ENCODE measurements at places on chromosomes 3 and 15. TPM values are rescaled to one million over a fixed set of nuclear protein-coding genes. Genes with fewer than 3 reads are reported as not detected.

Gene GABRR3
- total RNA-seq, result not detected

Gene IGSF10
- total RNA-seq, result 3.2 TPM

Gene IMPDH2
- 149 TPM for total RNA-seq

Gene HRG
- not detected for total RNA-seq

Gene ITPKA
- total RNA-seq, result not detected

Gene EFL1
- 15.5 TPM for total RNA-seq

Gene UPK1B
- 17.3 TPM for total RNA-seq

Gene DALRD3
- 36.9 TPM for total RNA-seq

Gene FOXB1
- not detected for total RNA-seq

Gene FANCD2OS
- not detected for total RNA-seq

Gene KY
- total RNA-seq, result not detected

Gene LIPH
- total RNA-seq, result 0.25 TPM

Gene C3orf70
- 2.8 TPM for total RNA-seq

Gene GRIP2
- 2.6 TPM for total RNA-seq

Gene ZKSCAN7
- total RNA-seq, result 3.5 TPM

Gene LMCD1
- 288 TPM for total RNA-seq

Gene TNIK
- total RNA-seq, result 6.1 TPM

Gene CSPG4
- 144 TPM for total RNA-seq

Gene PTH1R
- total RNA-seq, result 16.2 TPM

Gene LYZL4
- total RNA-seq, result not detected

Gene SMCO1
- total RNA-seq, result not detected

Measured in omental fat pad (tissue), 4 donors.